Dermis blood vessel endothelial cell (primary cell): ENCODE measurements at places on chromosomes 5 and 9.

DNA sequence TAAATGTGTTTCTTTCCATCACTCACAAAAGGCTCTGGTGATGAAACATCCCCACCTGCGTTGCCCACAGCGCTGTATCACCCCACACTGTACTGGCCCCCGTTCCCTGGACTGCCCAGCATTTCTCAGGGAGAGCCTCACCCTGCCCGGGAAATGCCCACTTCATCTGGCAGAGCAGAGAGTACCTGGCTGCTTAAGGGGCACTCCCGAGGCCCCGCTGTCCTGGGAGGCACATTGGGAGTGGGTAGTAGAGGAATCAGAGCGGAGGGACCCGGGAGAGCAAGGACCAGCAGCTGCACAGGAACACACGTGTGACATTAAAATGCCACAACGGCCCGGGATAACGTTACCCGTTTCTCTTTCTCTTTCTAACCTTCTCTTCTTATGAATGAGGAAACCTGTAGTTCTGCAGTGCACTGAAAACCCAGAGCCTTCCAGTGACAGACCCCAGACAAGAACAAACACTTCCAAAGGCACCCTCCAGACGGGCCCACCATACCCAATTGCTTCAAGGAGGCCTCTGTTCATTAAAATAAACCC, 110.0 kb downstream of the ROR2 start:
- DNase-seq, result no peak

- DNase-seq, result no peak
These were observed 365.5 kb downstream of the KCNN2 start for GRCh38 chr5:114727358-114727757.

DNA sequence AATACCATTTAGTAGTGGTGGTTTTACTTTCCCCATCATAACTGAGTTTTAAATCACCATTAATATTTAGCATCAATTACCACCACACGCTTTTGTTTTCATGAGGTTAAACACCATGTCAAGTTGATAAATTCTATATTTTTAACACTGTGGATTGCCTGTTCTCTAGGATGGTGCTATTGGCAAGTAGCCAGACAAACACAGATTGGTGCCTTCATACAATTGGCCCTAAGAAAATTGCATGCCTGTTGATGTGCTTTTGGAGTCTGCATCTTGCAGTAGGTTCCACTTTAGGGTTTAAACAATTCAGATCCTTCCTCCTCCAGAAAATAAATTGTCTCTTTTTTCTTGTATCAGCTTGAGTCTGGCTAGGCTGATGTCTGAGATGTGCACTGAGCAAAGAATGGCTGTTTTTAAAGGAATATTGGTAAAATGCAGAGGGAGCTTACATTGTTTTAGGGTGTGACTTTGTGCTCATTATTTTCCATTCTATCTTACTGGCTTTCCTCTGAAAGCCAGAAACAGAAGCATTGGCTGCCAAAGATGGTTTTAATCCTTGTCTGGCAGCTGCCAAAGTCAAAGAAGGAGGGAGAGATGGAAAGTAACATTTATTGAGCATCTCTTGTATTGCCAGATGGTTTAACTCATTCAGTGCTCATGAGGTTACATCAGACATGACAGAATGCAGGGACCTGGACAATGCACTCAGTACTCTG, 19.6 kb upstream of the MAN2A1 start:
- no peak for DNase-seq

GRCh38 chr5:126481243-126481642, 58.0 kb downstream of the GRAMD2B start:
- DNase-seq, result no peak

- DNase-seq, result no peak
These were observed 109.9 kb upstream of the RGMB start for GRCh38 chr5:98663521-98663920.

GRCh38 chr9:106962615-106963363, 99.8 kb downstream of the ZNF462 start:
- DNase-seq, result peak; percentile 99

DNA sequence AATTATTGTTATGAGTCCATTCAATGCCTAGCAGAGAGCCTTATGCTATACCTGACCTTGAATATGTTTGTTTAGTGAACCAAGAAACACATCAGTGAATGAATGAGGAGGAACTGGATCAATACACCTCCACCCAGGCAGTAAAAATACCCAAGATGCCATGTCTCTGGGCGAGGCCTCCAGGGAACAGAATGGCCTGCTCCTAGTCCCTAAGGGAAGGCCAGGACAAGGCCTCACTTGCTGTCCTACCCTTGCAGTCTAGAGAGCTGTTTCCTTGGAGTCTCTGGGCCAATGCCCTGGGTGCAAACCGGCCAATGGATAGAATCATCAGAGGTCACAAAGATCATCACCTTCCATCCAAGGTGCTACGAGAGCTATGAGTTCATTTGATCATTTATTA, 26.1 kb downstream of the TNIP1 start:
- no peak for DNase-seq

DNA sequence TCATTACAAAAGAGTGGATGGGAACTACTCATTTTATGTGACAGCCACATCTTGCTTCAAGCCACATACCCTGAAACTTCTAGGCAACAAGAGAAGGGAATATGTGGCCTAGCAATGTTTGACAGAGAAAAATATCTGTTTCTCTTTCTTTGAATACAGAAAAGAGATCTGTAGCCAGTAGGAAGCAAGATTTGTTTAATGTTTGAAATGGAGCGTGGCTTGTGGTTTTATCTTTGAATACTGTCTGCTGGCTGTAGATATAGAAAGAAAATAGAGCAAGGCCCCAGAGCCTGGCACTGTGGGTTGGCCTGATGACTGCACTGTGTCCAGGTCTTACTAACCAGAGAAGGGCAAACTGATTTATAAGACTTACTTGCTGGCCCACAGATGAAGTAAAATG, 133.8 kb downstream of the ARHGEF28 start:
- no peak for DNase-seq

DNA sequence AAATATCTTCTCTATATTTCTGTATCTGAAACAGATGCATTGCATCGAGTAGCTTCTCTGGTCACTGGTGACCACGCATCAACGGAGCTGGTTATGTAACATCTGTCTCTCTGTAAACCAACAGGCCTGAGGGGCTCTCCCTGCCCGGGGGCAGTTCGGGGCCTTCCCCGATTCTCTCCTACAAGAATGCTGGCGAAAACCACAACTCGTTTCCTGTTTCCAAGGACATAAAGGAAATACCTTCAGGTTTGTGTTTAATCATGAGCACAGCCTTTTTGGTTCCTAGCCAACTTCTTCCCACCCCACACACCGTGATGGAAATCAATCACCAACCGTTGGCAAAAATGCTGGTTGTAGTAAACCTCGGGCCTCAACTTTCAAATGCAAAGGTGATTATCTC, 25.1 kb downstream of the GDNF start:
- peak; percentile 66 for DNase-seq

- DNase-seq, result peak; percentile 90
These were observed 653.1 kb upstream of the KLF4 start for GRCh38 chr9:108142504-108143201.

DNA sequence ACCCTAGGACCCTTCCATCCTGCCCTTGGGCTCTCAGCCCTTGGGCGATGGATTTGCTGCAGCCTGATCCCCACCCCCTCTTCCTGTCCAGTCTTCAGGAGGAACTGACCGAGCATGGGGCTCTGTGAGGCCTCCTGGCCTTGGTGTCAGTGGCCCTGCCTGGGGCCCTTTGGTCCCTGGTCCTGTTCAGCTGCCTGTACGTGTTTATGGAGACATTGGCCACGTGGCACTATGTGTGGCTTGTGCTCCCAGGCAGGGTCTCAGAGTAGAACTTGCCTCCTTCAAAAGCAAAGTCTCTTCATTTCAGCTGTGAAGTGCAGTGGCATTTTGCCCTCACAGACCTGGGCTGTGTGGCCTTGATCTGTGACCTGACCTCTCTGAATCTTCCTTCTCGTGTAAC, 11.1 kb downstream of the FCN2 start:
- no peak for DNase-seq

DNA sequence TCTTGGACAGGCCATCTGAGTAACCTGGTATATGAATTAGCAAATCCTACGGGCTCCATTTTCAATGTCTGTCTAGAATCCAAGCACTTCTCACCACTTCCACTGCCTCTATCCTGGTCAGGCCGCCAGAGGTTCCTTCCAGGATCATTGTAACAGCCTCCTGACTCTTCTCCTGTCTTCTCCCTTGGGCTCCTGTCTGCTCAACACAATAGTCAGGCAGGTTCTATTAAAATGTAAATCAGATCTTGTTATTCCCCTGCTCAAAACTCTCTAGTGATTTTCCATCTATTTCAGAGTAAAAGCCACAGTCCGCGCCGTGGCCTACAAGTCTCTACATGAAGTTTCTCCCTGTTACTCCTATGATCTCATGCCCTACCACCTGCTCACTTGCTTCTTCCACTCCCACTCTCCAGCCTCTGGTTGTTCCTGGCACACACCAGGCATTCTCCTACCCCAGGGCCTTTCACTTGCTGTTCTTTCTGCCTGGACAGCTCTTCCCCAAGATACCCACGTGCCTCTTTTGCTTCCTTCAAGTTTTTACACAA, 21.7 kb downstream of the ZNF366 start:
- DNase-seq, result no peak

DNA sequence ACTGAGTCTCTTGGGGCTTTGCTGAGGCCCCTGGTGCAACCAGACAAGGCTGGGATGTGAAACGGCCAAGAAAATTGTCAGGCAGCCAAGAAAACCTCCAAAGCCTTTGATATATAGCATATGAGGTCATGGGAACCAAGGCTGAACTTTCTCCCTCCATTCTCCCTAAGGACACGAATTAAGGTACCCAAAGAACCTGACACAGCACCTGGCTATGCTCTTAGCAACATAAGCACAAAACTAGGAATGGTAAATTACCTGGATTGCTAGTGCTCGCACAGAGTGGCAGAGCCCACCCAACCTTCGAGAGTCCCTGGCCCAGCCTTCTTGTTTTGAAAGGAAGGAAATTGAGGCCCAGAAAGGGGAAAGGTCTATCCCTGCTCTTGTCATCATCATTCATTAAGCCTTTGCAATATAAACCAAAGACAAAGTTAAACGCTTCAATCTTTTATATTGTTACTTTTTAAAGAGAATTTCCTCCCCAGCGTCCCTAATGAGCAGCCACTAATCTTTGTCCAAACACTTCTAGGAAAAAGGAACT, 220.0 kb upstream of the NR4A3 start:
- peak; percentile 17 for DNase-seq

- no peak for DNase-seq
These were observed 8.1 kb upstream of the ENTPD8 start for GRCh38 chr9:137449081-137449844.

DNA sequence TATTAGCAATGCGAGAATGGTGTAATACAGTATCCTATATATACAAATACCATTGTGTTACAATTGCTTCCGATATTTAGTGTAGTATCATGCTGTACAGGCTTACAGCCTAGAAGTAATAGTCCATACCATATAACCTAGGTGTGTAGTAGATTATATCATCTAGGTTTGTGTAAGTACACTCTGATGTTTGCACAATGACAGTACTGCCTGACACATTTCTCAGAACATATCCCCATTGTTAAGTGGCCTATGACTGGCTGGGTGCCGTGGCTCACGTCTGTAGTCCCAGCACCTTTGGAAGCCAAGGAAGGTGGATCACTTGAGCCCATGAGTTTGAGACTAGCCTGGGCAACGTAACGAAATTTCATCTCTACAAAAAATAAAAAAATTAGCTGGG, 124.6 kb downstream of the PAM start:
- no peak for DNase-seq

- no peak for DNase-seq
These were observed 440.9 kb downstream of the ENC1 start for GRCh38 chr5:74199436-74200210.

DNA sequence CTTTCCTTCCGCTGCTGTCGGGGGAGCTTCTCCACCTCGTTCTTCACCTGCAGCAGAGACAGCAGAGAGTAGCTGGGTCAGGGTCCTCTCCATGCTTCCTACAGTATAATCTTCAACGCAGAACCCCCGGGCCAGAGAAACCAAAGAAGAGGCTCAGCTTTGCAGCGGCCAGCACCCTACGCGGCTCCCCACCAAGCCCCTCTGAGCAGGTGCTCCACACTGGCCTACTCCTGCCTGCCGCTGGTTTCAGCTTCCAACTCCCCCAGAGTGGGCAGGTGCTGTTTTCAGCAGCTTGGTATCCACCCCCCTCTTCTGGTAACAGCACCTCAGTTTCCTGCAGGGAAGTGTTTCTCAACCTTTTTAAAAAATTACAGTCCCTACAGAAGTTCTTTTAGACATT, 58.3 kb upstream of the FBXW11 start:
- DNase-seq, result no peak

- DNase-seq, result no peak
These were observed 180.2 kb downstream of the DENND1A start for GRCh38 chr9:123749580-123750202.

DNA sequence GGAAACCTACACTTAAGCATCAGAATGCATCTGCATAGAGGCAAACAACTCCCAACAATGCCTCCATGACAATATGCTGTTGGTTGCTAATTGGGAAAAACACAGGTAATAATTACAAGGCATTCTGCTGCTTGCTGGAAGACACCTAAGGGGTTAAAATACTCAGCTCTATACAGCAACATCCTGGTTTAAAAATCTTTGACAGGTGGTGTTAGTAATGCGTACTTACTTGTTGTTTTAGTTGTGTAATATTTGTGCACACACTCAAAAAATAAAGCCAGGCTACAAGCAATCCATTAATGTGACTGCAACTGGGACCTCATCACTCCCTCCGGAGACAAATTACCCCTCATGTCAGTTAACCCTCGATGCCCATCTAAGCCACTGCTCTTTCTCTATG, 126.3 kb upstream of the ELL2 start:
- DNase-seq, result no peak

GRCh38 chr5:130529511-130530485, 625.5 kb downstream of the CHSY3 start:
- DNase-seq, result no peak

DNA sequence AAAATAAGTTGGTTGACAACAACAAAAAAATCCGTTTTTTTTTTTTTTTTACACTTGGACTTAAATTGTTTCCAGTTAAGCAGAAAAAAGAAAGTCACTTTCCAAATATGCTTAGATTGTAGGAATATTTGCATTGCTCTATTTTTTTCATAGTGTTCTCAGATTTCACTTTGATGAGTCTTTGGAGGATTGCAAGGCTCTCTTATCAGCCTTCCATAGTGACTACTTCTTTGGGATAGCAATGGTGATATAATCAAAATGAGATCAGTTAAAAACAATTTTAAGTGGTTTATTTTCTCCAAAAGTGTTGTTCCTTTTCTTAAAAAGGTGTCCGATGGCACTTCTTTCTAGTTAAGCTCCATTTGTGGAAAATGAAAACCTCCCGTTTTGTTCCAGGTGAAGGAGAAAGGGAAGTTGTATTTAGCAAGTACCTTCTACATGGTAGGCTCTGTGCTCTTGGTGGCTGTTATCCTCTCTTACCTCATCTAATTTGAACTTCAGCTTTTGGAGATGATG, 3.9 kb downstream of the RASGRF2 start:
- DNase-seq, result no peak

GRCh38 chr5:124227914-124228313, 518.5 kb downstream of the ZNF608 start:
- no peak for DNase-seq

GRCh38 chr9:137709411-137710101, 90.8 kb downstream of the EHMT1 start:
- no peak for DNase-seq
